Stimulated activated CD8-positive, alpha-beta memory T cell treated with anti-CD3 and anti-CD28 coated beads, Interleukin-7, amount 100 ng/mL, for 1 hour (primary cell): ENCODE measurements at places on chromosomes 13 and 19.

- DNase-seq: no peak
Measured at GRCh38 chr13:73000027-73000674, 58.7 kb upstream of the KLF5 start.

GRCh38 chr13:83876546-83876945, 5.7 kb downstream of the SLITRK1 start:
- no peak for DNase-seq

DNA sequence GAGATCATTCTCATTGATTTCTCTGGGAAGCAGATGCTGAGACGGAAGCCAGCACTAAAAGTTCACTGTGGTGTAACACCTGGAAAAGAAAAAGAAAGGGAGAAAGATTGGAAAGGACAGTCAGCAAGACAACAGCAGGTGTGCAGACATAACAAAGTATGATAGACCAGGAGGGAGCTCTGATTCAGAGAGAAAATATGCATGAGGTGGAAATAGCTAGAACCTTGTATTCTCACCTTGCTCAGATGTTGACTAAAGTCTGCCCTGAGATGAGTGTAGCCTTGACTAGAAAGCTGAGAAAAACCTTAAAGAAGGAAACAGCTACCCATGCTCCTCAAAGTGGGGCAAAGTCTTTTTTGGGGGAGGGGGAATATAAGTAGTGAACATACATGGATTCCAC, 1711.8 kb downstream of the EFNB2 start:
- DNase-seq: no peak

DNA sequence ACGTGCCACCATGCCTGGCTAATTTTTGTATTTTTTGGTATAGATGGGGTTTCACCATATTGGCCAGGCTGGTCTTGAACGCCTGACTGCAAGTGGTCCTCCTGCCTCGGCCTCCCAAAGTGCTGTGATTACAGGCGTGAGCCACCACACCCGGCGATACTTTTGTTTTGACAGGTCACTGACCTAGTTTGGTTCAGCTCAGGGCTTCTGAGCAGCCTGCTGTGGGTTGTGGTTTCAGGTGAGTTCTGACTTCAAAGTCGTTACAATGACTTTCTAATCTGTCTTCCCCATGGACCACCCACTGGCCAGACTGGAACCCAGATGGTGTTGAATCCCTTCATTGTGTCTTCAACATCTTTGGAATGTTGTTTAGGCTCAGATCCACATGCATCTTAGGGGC, 73.8 kb downstream of the TRPM4 start:
- no peak for DNase-seq

DNA sequence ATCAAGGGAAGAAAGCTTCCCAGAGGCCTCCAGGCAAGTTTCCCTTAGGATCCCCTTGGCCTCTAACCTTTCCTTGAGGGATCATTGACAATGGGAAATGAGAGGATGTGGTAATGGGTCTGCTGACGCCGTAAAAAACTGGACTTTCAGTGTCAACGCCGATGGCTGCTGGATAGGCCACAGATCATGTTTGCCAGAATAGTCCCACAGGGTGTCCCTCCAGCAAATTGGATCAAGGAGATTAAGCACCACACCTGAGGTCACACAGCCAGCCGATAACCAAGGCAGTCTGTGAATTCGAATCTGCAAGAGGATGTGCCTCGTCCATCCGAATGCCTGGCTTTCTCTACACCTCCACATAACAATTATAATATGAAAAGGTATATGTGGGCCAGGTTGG, 17.6 kb downstream of the BCAT2 start:
- DNase-seq: no peak

DNA sequence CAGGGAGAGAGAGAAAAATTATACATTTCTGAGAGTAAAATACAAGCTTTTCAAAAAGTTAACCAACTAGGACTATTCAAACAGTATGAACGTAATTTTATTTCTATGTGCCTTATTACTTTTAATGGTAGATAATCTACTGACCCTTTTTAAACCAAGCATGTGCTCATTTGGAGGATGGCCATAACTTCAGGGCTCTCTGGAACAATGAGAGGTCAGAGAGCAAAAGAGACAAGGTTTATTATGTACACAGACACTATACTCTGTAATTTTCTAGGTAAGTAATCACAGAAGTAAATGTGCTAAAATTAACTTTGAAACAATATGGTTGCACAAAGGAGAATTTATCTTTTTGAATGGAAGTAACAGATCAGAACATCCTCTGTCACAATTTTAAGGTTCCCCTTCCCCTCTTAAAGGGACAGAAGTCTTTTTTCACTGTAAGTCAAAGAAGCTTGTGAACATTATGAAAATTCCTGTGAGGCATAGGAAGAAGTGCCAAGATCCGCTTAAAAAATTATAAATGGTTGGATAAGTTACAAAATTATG, 1.0 kb downstream of the POSTN start:
- DNase-seq: no peak

DNA sequence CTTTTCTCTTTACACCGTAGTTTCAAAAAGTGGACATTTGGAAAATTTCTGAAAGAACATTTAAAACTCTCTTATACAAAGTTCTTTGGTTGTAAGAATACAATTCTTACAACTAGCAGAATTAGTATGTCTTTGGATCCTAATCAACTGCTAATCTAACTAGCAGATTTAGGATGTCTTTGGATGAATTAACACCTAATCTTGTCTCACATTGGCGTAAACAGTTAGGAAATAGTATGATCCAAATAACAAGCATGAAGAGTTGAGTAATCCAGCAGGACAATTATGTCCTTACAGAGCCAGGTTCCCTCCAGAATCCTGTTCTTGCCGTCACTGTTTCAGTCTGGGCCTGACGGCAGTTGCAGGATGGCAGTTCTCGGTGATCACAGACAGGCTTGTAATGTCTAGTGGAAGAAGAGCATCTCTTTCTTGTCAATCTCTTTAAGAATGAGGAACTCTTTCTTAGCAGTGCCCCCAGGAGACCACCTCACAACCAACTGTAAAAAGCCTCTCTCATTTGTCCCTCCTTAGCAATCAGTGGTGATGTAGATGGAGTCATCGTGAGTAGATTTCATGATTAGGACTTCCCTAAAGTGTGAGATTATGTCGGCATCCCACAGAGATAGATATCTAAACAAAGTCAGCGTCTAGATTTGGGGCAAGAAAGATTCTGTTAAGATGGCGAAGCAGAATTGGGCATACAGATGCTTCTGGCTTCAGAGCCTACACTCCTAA, 5.7 kb upstream of the TNFSF13B start:
- DNase-seq: no peak

- no peak for DNase-seq
Measured at GRCh38 chr19:47019431-47020041, at the start of gene NPAS1. Gene NPAS1, plus strand, starts transcription at chr19:47019837. Its CDS starts 1,211 bp downstream, at chr19:47021048.

- no peak for DNase-seq
Measured at GRCh38 chr19:12665281-12665573, 1.3 kb downstream of the MAN2B1 start.

- DNase-seq: no peak
Measured at GRCh38 chr13:112977525-112977924, 8.5 kb downstream of the MCF2L start.

DNA sequence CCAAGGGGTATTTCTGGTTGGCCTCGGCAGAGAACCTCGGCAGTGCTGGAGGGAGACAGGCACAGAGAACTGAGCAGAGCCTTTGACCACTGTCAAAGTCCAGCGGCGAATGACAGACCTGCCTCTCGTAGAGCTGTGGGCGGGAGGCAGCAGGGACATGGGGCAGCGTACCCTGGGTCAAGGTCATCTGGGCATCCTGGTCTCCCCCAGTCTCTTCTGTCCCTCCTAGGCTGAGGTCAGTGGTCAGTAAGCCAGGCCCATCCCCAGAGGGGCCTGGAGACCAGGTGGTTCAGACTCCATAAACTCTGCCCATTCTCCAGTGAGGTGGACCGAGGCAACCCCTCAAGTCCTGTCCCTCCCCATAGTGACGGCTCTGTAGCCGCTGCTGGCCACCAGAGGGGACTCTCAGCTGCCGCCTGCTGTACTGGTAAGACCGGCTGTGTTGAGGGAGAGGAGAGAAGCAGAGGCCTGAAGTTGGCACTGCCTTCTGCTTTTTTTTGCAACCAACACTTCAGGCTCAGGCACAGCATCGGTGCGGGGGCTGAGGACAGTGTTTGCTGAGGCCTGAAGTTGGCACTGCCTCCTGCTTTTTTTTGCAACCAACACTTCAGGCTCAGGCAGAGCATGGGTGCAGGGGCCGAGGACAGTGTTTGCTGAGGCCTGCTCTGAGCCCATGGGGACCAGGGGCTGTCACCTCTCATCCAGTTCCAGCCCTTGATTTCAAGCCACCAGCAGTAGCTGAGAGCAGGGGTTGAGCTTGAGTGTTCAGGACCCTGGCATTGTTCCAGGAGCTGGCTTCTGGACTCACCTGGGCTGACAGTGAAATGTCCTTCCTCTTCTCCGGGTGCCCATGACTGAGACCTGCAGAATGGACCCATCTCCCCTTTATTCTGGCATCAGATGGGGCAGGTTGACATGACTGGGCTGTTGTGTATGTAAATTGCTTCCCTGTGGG, at the start of gene PGLYRP2:
TSS of gene PGLYRP2 (minus strand) at position 111 of the 955 bp plus-strand sequence. CDS start 130 bp downstream, outside the sequence.
- DNase-seq: no peak

DNA sequence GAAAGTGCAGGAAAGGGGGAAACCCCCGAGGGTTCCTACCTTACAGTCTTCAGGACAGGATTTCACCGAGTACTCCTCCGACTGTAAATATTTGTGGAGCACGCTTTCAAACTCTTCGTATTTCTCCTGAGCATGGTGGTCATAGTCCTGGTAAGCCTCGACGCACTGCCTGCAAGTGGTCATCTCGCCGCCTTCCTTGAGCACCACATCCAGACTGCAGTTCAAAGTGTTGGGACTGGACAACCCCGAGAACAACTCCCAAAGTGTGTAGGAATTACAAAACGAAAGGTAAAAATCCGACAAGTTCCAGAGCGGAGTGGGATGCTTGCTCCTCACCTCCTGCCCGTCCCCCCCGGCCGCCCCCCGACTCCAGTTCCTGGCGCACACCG, 349.7 kb downstream of the LIG4 start:
- DNase-seq: no peak

DNA sequence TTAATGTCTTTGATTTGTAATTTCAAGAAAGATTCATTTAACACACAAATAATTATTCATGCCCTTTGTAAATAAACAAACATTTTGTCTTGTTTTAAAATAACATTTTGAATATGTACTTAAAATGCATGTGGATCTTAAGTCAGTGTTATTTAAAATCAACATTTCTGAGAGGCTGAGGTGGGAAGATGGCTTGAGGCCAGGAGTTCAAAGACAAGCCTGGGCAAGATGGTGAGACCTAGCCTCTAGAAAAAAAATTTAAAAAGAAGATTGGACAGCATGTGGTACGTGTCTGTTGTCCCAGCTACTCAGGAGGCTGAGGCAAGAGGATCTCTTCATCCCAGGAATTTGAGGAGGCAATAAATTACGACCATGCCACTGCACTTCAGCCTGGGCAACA, 1268.2 kb downstream of the SLITRK1 start:
- DNase-seq: no peak

DNA sequence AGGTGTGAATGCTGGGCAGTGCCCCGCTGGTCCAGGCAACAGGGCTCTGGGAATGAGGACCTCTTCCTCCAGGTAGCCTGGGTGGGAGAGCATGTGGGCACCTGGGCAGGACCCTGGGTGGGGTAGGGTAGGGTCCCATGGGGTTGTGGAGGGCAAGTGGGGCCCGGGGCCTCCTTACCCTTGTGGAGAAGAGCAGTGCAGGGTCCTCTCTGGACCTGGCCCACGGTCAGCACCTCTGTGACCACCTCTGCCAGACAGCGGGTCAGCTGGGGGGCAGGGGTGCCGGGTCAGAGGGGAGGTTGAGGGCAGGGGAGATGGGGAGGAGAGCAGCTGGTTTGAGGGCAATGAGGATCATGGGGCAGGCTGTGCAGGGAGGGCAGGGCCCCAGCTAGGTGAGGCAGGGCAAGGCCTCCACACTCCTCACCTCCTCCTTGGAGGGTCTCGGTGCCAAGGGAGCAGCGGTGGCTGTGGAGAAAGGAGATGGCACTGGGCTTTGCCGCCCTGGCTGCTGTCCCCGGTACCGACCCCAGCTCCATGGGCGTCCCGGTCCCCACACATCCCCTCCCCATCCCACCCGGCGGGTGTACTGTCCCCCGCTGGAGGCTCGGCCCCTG, 491 bp downstream of the CCER2 start:
- no peak for DNase-seq

DNA sequence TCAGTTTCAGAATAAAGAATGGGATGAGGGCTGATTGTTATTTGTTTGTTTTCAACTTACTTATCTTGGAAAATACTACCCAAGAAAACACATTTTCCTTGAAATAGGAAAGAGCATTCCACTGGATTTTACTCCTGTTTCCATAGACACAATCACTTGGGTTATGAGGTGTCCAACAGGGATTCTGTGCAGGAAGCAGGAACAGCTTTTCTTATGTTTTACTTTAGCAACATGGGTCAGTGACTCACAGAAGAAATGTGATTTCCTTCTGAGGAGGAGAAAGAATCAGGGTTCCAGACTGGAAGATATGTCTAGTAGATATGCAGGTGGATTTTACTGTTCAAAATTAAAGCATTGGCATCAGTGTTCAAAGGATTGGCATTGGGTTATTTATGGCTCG, 180.8 kb upstream of the GPC6 start:
- no peak for DNase-seq

- no peak for DNase-seq
Measured at GRCh38 chr19:40465025-40465556, 454 bp downstream of the BLVRB start.

GRCh38 chr13:43935878-43936277, 56.2 kb downstream of the LACC1 start:
- no peak for DNase-seq

- no peak for DNase-seq
Measured at GRCh38 chr19:48348045-48348444, 15.7 kb downstream of the TMEM143 start.

GRCh38 chr19:34124828-34125227, 47.5 kb upstream of the LSM14A start:
- DNase-seq: no peak
